Vagina (tissue), 2 donors: ENCODE measurements at places on chromosomes 5 and 9. TPM values are rescaled to one million over a fixed set of nuclear protein-coding genes. Genes with fewer than 3 reads are reported as not detected.

DNA sequence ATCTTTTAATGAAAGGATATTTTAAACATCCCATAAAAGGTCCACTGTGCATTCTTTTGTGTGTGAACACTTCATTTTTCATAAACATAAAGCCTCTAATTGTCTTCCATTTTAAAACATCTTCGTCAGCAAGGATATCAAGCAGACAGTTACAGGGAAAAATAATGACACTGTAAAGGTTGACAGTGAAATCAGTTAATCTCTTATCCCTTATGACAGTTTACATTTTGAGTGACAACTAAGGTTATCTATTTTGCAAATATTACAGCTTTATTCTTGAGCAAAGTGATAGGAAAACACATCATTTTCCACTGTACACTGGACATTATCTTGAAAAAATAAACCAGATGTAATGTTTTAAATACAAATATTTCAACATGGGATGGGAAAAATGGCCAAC lies 28.7 kb upstream of the EFNA5 start:
- DNase-seq, result no peak
- no peaks in the 10 kb centered on the region for H3K27me3 ChIP-seq
- H3K4me3 ChIP-seq, result no peak overlapping the region
- H3K27ac ChIP-seq, result no peak overlapping the region

The DNM1 gene
- 33.4 TPM for total RNA-seq

DNA sequence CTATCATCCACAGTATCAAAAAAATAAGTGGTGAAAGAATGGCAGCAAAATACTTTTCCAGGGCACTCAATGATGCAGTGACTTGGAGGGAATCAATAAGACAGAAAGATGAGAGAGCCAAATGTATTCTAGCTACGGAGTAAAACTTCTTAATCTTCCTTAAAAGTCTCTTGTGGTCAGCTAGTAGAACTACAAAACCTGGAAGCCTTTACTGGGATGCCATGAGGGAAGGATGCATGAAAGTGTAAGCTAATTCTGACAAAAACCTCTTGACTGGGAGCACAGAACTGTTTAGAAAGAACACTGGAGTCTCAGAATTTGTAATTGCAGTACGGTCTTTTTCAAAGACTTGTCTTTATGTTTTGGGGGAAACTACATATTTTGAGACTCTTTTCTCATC lies 432.8 kb upstream of the PTPRD start:
- H3K4me1 ChIP-seq, result no peaks in the 10 kb centered on the region
- no peak overlapping the region for H3K27ac ChIP-seq
- DNase-seq, result no peak
- no peaks in the 10 kb centered on the region for H3K36me3 ChIP-seq

DNA sequence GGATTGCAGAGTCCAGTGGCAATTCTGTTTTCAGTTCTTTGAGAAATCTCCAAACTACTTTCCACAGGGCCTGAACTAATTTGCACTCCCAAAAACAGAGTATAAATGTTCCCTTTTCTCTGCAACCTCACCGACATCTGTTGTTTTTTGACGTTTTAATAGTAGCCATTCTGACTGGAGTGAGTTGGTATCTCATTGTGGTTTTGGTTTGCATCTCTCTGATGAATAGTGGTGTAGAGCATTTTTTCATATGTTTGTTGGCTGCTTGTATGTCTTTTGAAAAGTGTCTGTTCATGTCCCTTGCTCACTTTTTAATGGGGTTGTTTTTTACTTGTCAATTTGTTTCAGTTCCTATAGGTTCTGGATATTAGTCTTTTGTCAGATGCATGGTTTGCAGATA lies 72.6 kb downstream of the PALM2AKAP2 start:
- H3K27me3 ChIP-seq, result no peaks in the 10 kb centered on the region
- no peaks in the 10 kb centered on the region for H3K4me1 ChIP-seq
- no peak overlapping the region for H3K27ac ChIP-seq
- H3K36me3 ChIP-seq, result no peaks in the 10 kb centered on the region
- DNase-seq, result no peak
- no peak overlapping the region for H3K4me3 ChIP-seq
